ENCODE measurements at places on chromosomes 3 and 15.
A peak's percentile ranks its signal among the peaks of the same experiment; 100 is the strongest.

- no peak for DNase-seq
Measured at GRCh38 chr15:57655809-57656208, 50.7 kb upstream of the POLR2M start.

- no peak for DNase-seq
Measured at GRCh38 chr3:146781606-146782005, 176.5 kb upstream of the PLSCR5 start.

DNA sequence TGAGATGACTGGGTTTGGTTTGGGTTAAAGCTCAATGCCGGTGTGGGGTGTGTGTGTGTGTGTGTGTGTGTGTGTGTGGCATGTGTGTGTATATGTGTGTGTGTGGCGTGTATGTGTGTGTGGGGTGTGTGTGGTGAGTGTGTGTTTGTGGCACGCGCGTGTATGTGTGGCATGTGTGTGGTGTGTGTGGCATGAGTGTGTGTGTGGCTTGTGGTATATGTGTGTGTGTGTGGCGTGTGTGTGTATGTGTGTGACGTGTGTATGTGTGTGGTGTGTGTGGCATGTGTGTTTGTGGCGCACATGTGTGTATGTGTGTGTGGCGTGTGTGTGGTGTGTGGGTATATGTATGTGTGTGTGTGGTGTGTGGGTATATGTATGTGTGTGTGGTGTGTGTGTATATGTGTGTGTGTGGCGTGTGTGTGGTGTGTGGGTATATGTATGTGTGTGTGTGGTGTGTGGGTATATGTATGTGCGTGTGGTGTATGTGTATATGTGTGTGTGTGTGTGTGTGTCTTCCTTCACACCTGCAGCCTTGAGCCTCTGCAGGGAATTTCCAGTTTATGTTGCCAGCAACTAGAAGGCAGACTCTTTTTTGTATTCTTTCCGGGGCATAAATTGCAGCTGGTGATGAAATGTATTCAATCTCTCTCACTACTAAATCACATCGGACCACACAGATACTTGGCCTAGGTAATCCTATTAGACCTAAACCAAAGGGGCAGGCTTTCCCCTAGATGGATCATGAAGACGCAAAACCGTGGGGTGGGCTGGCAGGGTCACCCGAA, 34.8 kb downstream of the CHRD start:
- DNase-seq, result no peak

DNA sequence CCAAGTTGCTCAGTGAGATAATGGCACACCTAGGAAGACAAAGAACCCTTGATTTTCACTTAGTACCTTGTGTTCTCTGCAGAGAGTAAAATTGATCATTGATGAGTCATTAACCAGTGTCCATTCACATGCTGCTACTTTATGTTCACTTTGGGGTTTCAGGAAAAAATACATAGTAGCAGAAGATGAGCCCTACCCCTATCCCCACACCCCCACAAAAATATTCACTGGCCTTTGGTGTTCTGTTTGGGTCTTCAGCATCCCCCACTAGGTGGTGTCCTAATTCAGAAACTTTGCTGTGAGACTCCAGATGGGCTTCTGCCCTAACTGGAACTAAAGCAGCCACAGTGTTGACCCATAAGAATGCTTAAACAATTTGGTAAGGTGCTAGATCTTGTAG, 178.8 kb downstream of the KLHL25 start:
- no peak for DNase-seq

- DNase-seq, result no peak
Measured at GRCh38 chr3:85337895-85338294, 379.1 kb downstream of the CADM2 start.

DNA sequence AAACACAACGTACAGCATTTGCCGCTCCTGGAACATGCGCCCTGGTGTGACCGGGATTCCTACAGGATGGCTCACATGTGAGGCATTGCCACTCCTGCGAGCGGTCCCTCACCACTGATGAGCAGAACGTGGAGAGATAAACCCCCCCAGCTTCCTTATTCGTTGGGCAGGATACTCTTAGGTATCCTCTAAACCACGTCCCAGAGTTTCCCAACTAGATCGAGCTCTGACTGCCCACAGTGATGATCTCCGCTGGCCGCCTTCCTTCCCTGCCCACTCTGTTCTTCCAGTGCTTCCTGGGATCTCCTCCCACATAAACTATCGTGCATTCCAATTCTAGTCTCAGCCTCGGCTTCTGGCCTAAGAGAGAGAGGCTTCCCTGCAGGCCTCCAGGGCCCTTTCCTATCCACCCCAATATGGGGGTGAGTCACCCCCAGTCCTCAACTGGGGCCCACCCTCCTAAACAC, 91.8 kb downstream of the TOP2B start:
- DNase-seq, result peak; percentile 58

DNA sequence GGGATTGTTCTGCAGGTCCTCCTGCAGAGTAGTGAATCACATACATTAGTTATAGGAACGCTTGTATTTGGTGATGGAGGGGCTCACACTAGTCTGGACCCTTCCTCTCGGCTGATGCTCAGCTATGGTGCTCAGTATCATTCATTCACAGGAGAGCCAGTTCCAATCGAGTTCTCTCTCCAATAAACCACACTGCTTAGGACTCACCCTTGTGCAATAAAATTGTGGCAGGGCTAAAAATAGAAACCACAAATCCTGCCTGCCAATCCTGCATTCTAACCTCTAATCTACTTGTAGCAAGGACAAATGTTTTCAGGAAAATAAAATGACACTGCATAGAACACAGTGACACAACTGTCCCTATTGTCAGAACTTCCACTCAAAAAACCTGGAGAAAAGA, 138.4 kb upstream of the TBL1XR1 start:
- DNase-seq, result no peak

DNA sequence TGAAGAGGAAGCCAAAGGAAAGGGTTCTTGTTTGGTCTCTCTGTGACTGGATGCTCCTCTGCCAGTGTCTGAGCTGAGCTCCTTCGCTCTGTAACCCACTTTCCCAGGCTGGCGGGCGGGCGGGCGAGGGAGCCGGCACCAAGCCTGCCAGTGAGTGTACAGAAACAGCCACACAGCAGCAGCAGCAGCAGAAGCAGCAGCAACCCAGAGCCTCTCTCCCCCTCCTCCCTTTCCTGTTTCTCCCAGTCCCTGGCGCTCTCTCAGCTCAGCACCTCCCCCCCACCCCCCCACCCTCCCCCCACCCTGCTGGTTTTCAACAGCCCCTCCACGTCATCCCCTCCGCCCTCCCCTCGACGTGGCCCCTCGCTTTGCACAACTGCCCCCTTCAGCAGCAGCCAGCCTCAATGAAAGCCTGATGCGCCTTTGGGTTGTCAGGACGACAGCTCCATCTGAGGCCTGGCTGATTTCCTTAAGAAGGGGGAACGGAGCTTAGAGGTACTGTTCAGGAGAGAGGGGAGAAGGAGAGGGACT, at the start of gene LSAMP:
LSAMP (minus strand) TSS at position 177 of the 531 bp plus-strand sequence.
- peak; percentile 72 for DNase-seq

DNA sequence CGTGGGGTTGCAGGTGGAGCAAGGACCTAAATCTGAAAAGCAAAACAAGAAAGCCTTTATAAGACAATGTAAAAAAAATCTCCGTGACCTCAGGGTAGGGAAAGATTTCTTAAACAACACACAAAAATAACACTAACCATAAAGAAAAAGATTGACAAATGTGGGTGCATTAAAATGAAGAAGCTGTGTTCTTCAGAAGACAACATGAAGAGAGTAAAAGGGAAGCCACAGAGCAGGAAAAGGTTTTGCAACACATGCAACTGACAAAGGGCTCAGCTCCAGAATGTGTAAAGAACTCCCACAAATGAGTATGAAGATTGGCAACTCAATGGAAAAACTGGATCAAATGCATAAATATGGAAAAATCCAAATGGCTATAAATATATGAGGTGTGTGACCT, 74.2 kb downstream of the MAGEF1 start:
- DNase-seq, result no peak

DNA sequence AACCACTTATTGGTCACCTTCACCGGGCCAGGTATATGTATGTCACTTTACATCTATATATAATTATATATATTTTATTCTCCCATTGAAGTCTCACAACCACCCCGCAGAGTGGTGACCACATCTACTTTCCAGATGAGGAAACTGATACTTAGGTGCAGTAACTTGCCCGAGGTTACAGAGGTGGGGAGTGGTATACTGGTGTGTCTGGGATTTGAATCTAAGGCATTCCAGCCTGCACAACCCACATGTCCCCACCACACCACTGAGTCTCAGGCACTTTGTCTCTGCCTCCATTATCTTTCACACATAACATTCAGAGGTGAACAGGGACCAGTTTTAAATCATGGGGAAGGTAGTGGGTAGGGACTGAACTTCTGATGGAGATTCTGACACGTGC, 261.4 kb downstream of the CTNNB1 start:
- no peak for DNase-seq

- DNase-seq, result no peak
Measured at GRCh38 chr3:160098261-160098908, 109.8 kb downstream of the IL12A start.

GRCh38 chr3:194757647-194758061, 72.0 kb downstream of the FAM43A start:
- DNase-seq, result no peak

- DNase-seq, result no peak
Measured at GRCh38 chr3:12948891-12949711, 107.7 kb upstream of the RPL32 start.

DNA sequence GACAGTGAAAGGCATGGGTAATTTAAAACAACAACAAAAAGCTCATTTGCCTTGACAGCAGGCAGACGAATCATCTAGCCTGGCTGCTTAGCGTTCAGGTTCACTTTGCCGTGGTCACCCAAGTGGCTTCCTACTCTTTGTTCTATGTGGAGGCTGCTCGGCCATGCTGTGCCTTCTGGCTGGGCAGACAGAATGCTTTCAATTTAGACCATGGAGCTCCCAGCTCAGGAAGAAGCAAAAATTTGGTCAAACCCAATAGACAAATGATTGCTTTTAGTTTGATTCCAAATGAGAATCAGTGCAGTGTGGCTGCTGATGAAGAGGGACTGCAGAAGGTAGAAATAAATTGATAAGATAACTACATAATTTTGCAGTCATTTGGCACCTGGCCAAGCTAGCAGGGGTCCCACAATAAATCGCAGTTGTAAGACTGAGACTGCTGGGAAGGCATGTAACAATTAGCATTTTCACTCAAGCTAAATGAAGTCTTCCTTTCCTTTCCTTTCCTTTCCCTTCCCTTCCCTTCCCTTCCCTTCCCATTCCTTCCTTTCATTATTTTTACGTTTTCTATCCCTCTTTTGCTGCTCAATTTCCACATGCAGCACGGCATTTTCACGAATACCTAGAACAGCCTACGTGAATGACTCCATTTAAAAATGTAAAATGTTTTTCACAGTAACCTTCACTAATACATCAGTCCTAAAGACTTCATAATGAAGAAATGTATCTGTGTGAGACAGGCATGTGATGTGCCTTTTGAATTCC, 360.4 kb upstream of the TGFBR2 start:
- DNase-seq, result no peak

DNA sequence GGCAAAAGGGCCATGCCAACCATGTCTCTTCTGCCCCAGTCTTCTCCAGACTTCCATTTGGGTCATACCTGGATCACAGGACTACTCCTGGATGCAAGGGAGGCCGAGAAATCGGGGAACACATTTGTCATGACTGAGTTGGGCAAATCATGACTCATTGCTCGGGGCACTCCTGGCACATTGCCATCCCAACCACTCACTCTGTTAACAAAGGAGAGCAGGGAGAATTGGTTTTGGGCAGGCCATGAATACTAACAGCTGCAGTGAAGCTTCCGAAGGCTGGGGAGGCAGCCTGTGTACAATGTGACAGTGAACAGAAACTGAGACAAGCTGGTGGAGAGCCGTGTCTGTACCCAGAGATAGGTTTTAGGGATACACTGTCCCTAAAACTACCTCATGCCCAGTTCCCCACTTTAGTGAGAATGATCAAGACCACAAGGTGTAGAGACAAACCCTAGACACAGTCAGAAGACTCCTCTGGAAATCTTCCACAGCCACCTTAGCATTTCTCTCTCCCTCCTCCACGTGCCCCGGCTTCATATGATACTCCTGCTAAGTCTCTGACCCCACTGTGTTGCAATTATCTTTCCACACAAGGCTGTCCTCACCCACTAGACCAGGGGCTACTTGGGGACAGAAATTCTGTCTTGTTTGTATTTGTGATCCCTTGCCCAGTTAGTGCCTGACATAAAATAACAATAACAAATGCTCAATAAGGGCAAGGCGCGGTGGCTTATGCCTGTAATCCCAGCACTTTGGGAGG, 10.5 kb upstream of the BUB1B start:
- DNase-seq, result peak; percentile 10

GRCh38 chr3:120435621-120436020, 15.2 kb downstream of the FSTL1 start:
- DNase-seq, result no peak

GRCh38 chr3:108472001-108472591, 38.3 kb downstream of the MYH15 start:
- peak; percentile 18 for DNase-seq

GRCh38 chr3:11651477-11651876, 7.8 kb upstream of the VGLL4 start:
- no peak for DNase-seq

DNA sequence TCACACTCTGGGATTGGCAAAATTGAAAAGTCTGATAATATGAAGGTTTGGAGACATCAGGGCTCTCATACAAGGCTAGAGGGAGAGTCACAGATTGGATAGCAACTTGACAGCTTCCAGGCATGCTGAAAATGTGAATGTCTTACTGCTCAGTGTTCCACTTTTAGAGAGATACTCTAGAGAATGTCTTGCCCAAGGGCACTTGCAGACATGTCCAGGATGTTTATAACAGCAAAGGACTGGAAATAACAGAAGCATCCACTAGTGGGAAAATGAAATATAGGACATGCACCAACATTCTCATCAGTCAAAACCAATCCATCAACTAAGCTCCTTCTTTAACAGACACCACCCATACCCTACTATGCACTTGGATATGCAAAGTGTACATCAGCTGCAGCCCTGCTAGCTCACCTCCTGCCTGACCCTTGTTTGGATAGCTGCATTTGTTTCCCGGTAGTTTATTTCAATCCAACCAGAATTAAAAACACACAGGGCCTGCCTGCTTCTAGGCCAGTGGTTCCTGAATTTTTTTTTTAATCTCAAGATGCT, 101.6 kb upstream of the ARHGEF3 start:
- no peak for DNase-seq

- DNase-seq, result no peak
Measured at GRCh38 chr3:8645712-8646111, 1.1 kb upstream of the SSUH2 start.

- DNase-seq, result no peak
Measured at GRCh38 chr3:7190095-7190494, 329.2 kb downstream of the GRM7 start.

DNA sequence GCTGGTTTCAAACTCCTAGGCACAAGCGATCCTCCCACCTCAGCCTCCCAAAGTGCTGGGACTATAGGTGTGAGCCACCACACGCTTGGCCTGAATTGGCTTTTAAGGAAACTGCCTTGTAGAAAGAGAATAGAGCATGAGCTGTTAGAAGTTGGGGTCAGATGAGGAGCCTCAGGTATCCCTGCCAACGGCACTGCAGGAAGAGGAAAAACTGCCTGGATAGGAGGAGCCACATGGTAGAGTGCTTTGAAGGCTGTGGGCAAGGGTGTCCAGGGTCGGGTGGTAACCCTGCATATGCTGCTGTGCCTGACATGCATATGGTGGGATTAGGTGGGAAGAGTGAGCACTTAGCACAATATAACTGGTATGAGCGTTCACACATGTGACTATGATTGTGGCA, 55.0 kb downstream of the BSN start:
- no peak for DNase-seq
